Stimulated activated CD8-positive, alpha-beta memory T cell treated with anti-CD3 and anti-CD28 coated beads, Interleukin-12 subunit alpha, Interleukin-12 subunit beta, amount 100 ng/mL, for 1 hour (primary cell): ENCODE measurements at places on chromosomes 2 and 18.

- DNase-seq, result no peak
Observed at GRCh38 chr2:49254401-49254800, 100.1 kb upstream of the FSHR start.

GRCh38 chr2:230016844-230017243 lies 51.9 kb downstream of the SLC16A14 start:
- no peak for DNase-seq

GRCh38 chr2:167287212-167287611 lies 398.9 kb downstream of the XIRP2 start:
- no peak for DNase-seq

GRCh38 chr2:24907116-24907515 lies 12.9 kb downstream of the ADCY3 start:
- no peak for DNase-seq

- DNase-seq, result no peak
Observed at GRCh38 chr2:157333304-157334047, 7.9 kb upstream of the ERMN start.

GRCh38 chr2:212921061-212921460 lies 230.4 kb downstream of the IKZF2 start:
- no peak for DNase-seq

- no peak for DNase-seq
Observed at GRCh38 chr2:196563876-196564275, 75.6 kb upstream of the CCDC150 start.

DNA sequence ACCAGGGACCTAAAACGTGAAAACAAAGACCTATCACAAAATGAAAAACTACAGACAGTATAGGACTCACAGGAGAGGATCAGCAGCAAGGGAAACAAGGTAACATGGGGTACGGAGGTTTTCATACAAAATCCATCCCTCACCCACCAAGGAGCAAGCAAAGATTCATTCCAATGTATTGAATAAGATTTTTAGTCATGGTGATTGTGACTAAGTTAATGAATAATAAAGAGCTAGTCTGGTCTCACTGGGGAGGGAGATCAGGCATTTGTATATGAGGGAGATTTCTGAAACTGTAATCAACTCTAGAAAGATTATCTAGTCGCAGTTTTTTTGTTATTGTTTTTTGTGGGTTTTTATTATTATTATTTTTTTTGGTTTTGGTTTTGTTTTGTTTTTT lies 336.5 kb upstream of the MMADHC start:
- DNase-seq, result no peak

- no peak for DNase-seq
Observed at GRCh38 chr2:10378189-10378588, 69.9 kb downstream of the ODC1 start.

- no peak for DNase-seq
Observed at GRCh38 chr2:20939931-20940795, 103.7 kb downstream of the APOB start.

DNA sequence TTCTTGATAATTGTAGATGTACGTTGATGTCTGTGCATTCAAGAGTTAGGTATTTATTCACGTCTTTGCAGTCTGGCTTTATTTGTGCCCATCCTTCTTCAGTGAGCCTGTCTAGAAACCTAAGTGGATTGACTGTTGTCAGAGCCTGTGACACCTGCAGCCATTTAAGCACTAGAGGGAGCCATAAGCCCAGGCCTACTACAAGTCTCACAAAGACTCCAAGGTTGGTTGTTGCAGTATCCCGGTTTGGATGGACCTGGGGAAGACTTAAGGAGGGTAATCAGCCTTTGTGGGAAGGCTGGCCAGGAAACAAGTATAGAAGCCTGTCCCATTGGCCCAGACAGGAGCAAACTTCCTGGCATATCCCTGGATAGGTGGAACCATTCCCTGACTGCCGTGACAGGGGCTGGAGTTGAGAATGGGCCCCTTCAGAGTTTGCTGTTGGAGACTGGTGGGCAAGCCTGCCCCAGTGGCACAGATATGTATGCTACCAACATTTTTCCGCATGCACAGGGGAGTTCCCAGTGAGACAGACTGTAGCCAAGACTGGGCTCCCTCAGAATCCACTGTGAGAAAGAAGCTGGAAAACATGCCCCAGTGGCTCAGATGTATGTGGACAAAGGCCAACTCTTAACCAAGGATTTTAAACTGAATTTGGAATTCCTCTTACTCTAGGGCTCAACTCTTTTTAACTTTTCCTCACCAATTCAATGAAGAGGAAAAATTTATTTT lies 9.3 kb upstream of the LRRC30 start:
- no peak for DNase-seq

- no peak for DNase-seq
Observed at GRCh38 chr2:127130421-127130820, 23.5 kb upstream of the BIN1 start.

- no peak for DNase-seq
Observed at GRCh38 chr2:118830881-118831280, 16.6 kb downstream of the EN1 start.

DNA sequence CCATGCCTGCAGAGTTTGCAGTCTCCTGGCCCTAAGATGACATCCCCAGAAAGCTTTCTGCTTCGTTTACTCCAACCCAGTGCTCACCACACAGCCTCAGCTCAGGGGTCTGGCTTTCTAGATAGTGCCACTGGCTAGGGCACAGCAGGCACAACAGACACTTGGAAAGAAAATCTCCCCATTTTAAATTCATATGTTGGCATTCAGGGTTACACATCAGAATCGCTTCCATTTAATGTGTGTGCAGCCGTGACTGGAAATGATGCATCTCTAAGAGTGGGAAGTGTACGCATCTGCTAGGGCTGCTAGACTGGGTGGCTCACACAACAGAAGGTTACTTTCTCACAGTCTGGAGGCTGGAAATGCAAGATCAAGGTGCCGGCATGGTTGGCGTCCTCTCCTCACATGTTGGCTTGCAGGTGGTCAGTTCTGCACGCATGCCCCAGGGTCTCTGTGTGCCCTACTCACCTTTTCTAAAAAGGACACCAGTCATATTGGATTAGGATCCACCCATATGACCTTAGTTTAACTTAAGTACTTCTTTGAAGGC lies 329.4 kb upstream of the RAB12 start:
- no peak for DNase-seq

- no peak for DNase-seq
Observed at GRCh38 chr18:26535630-26536029, 12.7 kb downstream of the KCTD1 start.

DNA sequence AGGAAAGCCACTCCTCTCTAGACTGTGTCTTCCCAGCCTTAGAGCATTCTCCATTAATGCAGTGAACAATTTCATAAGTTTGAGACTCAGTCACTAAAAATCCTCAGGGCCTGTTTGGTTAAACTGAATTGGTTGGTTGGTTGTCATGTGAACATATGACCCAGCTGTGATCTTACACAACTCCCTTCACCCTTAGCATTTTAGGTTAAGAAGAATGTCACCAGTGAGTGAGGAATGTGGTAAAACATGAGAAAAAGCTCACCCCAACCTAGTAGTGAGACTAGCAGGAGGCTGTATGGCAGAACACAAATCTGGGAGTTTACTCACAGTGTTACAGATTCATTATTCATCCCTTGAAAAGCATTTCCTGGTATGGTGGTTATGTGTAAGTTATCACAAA lies 32.4 kb downstream of the LHCGR start:
- no peak for DNase-seq

- no peak for DNase-seq
Observed at GRCh38 chr2:33616873-33617272, 17.8 kb upstream of the FAM98A start.

DNA sequence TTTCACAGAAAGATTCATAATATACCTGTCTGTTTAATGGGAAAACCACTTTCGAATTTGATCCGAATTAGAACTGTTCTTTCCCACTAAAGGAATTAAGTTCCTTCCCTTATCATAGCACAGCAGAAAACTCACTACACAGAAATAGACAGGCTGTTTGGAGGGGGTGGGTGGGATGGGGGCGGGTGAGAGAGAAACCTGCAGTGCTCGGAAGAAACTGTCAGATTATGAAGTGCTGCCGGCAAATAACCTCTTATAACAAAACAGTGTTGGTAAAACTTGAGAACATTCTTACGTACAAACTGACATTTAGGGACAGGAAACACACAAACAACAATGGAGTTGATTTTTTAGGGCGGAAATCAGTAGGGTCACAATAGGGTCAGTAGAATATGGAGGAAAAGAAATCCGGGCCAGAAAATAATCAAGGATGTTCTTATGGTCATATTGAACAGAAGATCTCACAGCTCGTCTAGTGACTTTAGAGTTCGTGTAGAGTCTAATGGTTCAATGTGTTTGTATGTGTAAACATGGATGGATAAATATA lies 756.0 kb upstream of the LRATD1 start:
- DNase-seq, result no peak

DNA sequence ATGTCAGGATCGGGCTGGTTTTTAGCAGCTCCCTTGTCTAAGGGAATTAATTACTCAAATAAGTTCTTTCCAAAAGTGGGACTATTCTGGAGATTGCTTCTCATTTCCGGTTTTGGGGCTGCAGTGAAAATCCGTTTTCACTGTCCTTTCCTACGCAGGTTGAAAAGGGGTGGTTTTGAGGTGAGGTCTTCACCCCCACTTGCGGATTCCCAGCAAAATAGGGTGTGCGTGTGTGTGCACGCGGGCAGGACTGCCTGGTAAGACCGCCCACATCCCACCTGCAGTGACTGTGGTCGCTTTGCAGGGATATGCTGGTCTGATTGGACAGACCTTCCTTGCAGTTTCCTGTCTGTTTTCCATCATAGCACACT lies 472 bp upstream of the PLEKHM3 start:
- DNase-seq, result no peak

DNA sequence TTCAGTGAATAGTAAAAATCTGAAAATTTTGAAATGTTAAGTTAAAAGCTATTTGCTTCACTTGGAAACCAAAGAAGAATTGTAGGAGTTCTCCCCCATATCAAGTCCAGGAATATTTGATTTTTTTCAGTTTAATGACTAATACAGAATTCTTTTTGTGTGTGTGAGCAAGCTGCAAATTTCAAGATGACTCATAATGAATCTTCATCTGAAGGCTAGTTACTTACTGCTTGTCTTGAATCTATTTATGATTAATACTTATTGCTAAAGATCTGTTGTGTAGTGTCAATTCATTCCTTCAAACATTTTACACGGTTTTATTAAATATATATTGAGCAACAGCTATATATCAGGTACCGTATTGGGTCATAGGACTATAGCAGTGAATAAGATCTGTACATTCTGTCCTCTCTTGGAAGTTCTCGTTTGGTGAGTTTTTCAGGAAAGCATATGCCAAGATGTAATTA lies 47.8 kb upstream of the CAVIN2 start:
- DNase-seq, result no peak

DNA sequence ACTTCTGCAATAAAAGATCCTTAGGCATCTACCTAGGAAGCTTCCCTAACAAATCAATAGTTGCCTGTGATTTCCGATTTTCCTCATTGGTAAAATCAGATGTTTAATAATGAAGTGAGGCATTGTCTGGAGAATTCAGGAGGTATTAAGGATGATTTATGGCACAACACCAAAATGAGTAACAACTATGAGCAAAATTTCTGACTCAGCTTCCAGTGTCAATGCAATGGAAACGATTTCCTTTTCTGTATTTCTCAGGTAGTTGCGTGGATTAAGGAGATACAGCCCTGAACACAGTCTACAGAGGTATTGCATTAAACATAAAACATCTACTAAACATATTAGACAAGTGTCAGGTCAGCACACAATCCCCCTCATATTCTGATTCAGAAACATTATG lies 99.5 kb downstream of the EPB41L3 start:
- no peak for DNase-seq

DNA sequence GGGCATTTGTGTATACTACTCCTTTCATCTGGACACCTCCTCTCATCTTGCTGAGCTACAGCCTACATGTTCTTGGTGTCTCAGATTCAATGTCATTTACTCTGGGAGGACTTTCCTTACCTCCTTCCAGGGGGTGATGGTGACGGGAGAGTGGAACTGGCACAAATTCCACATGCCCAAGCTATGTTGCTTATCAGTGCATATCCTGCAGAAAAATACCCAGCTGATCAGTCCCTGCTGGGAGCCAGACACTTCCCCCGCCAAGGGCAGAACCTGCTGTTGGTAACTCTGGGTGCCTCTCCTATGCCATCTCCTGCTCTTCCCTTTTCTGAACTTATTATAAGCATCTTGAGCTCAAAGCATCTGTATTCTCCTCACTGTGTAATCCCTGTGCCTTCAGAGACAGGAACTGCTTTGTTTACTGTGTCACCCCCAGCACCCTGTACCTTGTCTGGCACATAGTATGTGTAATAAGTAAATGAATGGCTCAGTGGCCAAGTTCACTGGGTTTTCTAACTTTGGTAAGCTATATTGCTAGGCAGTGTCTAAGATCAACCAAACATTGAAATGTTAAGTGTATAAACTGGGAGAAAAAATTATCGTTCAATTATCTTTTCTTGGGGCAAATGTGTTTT lies 87.7 kb upstream of the LPIN2 start:
- DNase-seq, result no peak

DNA sequence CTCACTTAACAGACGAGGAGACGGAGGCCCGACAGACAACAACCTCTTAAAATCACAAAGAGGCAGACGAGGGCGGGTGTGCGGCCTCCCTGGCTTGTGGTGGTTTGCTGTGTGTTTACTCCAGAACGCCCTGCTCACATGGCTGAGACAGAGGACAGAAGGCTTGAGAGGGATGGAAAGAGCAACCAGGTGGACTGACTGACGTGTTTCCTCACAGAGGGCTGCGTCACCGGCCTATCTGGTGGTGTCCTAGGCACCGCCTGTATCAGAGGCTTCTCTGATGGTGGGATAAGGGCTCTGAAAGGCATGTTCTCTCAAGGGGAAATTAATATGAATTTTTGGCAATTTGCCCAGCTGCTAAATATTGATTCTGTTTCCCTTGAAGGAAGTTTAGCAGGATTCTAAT lies 47.0 kb upstream of the RALBP1 start:
- DNase-seq, result no peak

DNA sequence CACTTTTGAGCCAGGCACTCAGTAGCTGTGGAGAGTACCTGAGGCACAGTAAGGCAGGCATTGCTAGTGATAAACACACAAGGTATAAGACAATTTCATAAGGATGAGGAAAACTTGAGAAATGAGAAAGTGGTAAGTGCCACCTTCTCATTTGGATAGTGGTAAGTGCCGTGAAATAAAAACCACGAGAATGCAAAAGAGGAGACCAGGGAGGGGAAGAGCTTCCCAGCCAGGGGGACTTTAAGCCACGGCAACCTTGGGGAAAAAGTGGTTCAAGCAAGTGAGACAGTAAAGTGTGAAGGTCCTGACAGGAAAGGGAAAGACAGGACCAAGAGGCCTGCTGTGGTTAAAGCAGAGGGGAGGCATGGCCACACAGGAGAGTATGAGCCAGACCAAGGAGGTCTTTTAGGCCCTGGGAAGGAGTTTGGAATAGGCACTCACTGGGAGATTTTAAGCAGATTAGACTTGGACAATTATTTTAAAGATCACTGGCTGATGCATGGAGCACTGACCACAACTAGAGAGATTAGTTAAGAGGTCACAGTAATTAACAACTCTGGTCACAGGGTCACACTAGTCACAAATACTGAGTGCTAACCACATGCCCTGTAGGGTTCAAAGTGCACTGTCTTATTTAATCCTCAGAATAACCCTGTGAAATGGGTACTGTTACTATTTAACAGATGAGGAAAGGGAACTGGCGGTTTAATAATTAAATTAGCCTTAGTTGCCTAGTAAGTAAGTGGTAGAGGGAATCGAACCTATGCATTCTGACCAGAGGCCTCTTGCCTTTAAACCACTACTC lies 50.1 kb downstream of the THOC1 start:
- DNase-seq, result no peak

GRCh38 chr2:188628989-188629752 lies 337.5 kb downstream of the GULP1 start:
- DNase-seq, result no peak
